ENCODE measurements at places on chromosomes 5 and 9.

GRCh38 chr9:91255327-91255726, 106.4 kb downstream of the AUH start:
- H3K27ac ChIP-seq: no peak overlapping the region
- peaks cover 43% of the 10 kb centered on the region for H3K4me1 ChIP-seq
- H3K4me3 ChIP-seq: no peak overlapping the region
- H3K27me3 ChIP-seq: no peaks in the 10 kb centered on the region

GRCh38 chr5:179268399-179268952, 76.8 kb downstream of the ADAMTS2 start:
- H3K4me1 ChIP-seq: no peaks in the 10 kb centered on the region
- no peak overlapping the region for H3K4me3 ChIP-seq
- H3K27ac ChIP-seq: no peak overlapping the region
- no peak for DNase-seq
- H3K36me3 ChIP-seq: no peaks in the 10 kb centered on the region

DNA sequence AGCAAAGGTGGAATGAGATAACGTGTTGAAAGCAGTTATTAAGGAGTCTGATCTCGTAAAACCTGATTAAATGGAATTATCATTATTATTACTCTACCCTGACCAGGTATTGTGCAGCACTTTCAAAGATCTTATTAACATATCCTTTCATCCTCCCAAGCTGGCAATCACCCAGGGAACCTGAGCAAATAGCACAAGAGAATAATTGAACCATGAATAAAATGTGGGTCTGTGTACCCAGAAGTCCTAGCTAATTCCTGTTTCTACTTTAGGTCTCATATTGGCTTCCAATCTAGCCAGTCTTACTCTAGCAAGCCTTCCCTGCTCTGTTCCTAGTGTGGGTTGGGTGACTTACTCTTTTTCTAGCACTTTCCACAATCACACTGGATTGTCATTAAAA, 162.2 kb upstream of the STK32A start:
- DNase-seq: no peak
- no peaks in the 10 kb centered on the region for H3K36me3 ChIP-seq
- H3K4me1 ChIP-seq: no peaks in the 10 kb centered on the region
- H3K4me3 ChIP-seq: no peak overlapping the region
- H3K27ac ChIP-seq: no peak overlapping the region

DNA sequence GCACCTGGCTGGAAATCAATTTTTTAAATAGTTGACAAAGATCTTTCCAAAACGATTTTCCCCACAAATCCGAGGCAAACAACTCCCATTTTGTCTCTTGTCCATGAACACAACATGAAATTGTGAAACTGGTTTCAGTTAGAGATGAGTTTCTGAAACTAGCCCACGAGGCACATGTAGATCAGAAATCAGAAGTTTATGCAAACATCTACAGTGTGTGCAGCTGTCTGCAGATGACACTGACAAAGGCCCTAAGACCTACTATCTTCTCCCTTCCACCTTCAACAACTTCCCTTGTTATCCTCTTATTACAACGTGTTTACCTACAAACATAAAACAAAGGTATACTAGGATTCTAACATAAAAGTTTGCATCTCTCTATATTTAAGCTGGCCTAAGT, 183.3 kb downstream of the DIRAS2 start:
- H3K27me3 ChIP-seq: peaks cover 2% of the 10 kb centered on the region
- H3K36me3 ChIP-seq: no peaks in the 10 kb centered on the region
- no peak overlapping the region for H3K4me3 ChIP-seq
- no peak overlapping the region for H3K27ac ChIP-seq

DNA sequence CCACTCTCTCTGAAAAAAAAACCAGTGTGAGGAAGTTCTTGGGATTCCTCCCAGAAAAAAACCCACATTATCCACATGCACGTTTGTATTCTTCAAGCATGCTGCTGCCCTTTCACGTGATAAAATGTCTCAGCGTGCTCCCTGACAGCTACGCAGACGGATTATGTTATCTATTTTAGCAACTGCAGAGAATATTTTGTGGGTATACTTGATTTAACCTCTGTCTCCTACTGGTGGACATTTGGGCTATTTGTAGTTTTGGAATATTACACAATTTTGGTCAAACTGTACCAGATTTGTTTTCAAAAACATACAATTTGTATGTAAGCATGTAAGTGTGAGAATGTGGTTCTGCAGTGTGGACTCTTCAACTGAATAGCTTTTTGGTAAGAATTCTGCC, 10.7 kb downstream of the PRRC2B start:
- no peaks in the 10 kb centered on the region for H3K27me3 ChIP-seq
- peak overlapping the region; percentile 82 for H3K4me3 ChIP-seq
- H3K36me3 ChIP-seq: peaks cover 32% of the 10 kb centered on the region
- no peak for DNase-seq

GRCh38 chr5:130912088-130912487, 253.0 kb downstream of the HINT1 start:
- no peaks in the 10 kb centered on the region for H3K4me1 ChIP-seq
- H3K36me3 ChIP-seq: no peaks in the 10 kb centered on the region
- H3K4me3 ChIP-seq: no peak overlapping the region
- no peaks in the 10 kb centered on the region for H3K27me3 ChIP-seq

- H3K4me1 ChIP-seq: no peaks in the 10 kb centered on the region
- no peaks in the 10 kb centered on the region for H3K27me3 ChIP-seq
- H3K36me3 ChIP-seq: no peaks in the 10 kb centered on the region
- no peak overlapping the region for H3K4me3 ChIP-seq
- DNase-seq: no peak
These were observed 121.3 kb upstream of the ICE1 start for GRCh38 chr5:5301176-5301575.

DNA sequence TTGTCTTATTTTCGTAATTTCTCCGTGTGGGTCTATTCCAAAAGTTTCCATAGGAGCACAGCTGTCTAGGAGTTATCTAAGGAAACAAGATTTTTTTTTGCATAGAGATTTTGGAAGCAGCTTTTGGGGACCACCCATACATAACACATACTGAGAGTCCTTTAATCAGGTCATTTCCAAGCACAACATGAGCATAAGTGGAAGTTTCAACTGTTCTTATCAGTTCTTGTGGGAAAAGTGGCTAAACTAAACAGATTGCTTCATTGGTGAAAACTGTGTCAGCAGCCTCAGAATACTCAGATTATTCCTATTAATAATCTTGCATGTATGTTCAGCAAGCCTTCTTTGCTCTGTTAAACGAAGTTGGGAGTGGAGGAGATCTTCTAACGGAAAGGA, 153.6 kb upstream of the TYRP1 start:
- no peaks in the 10 kb centered on the region for H3K27me3 ChIP-seq
- no peak for DNase-seq
- H3K36me3 ChIP-seq: no peaks in the 10 kb centered on the region
- H3K4me3 ChIP-seq: no peak overlapping the region

DNA sequence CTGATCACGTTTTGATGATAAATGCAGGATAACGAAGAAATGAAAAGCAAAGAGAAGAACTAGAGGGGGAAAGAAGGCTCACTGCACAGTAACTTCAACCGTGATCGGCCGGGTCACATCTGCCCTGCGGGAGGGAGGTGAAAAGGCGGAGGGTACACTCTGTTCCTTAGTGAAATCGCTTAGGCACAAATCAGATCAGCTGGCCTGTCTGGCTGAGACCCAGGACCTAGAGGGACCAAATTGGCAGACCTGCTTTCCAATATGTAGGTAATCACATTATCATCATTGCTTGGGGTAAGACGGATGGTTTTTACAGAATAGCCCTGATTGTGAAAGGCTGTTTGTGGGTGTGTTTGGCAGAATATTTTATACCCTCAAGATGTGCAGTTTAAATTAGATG, 82.2 kb downstream of the SLC28A3 start:
- H3K4me1 ChIP-seq: peaks cover 3% of the 10 kb centered on the region
- H3K27me3 ChIP-seq: peaks cover 29% of the 10 kb centered on the region

DNA sequence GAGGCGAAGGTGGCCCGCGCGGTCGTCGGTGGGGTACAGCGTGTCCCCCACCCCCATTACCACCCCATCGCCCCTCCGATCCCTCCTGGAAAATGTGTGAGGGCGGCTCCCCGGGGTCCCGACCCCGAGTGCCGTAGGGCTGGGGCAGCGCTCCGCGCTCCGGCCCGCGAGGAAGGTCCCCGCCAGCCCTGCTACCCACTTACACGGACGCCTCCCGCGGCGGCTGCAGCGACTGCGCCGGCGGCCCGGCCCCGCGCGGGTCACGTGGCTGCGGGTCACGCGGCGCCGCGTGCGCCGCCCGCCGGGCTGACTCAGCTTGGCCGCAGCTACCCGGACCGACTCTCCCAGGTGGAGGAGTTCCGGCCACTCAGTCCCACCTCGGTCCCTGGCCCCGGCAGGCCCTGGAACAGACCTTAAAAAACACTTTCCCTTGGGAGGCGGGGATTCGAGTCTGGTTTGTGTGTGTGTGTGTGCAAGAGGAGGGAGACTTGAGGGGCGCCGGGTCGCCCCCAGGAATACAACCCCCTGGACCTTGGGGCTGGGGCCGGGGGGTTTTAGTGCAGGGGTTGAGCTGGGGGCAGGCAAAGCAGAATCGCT, at the start of gene GNPDA1:
Gene GNPDA1, minus strand, starts transcription at position 236 of the 597 bp plus-strand sequence. CDS start 992 bp downstream, outside the sequence.
- no peaks in the 10 kb centered on the region for H3K27me3 ChIP-seq
- H3K36me3 ChIP-seq: peaks cover 33% of the 10 kb centered on the region
- DNase-seq: peak; percentile 93
- peak within 1 kb of the TSS; percentile 94 for H3K27ac ChIP-seq
- peak within 1 kb of the TSS; percentile 90 for H3K4me3 ChIP-seq
- peaks cover 77% of the 10 kb centered on the region for H3K4me1 ChIP-seq

- no peak for DNase-seq
- no peaks in the 10 kb centered on the region for H3K36me3 ChIP-seq
- H3K4me3 ChIP-seq: no peak overlapping the region
- no peaks in the 10 kb centered on the region for H3K4me1 ChIP-seq
- H3K27me3 ChIP-seq: peaks cover 2% of the 10 kb centered on the region
These were observed 115.5 kb upstream of the DMRT1 start for GRCh38 chr9:726005-726404.

DNA sequence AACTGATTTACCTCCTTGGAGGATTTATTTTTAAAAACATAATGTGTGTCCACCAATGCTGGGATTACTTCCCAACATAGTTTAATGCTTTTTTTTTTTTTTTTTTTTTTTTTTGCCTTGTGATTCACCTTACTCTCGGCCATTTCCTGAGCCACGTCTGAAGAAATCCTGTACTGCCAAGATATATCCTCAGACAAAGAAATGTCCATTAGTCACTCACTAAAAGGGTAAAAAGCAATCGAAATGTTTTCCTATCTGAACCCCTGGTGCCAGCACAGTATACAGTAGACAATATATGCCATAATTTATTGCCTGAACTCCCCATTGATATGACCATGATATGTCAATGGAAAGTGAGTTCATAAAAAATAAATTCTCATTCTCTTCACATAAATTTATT, 344.1 kb downstream of the BNC2 start:
- H3K36me3 ChIP-seq: no peaks in the 10 kb centered on the region
- H3K4me3 ChIP-seq: no peak overlapping the region
- H3K27me3 ChIP-seq: no peaks in the 10 kb centered on the region
- H3K4me1 ChIP-seq: no peaks in the 10 kb centered on the region
- no peak overlapping the region for H3K27ac ChIP-seq
- no peak for DNase-seq

DNA sequence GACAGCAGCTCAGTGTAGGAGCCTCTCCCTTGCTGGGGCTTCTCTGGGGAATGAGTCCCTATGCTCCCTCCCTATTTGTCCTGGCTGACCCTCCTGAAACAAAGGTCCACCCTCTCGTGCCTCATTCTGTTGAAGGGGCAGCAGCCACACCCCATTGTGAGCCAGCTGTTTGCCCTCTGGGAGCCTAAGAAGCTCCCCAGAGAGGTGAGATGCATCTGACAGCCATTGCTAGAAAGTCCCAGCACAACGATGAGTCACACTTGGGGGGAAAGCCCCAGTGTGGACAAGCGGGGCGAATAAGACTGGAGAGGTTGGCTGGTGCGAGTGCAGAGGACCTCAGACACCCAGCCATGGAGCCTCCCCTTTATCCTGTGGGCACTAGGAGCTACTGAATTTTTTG, 101.4 kb downstream of the PPARGC1B start:
- peaks cover 4% of the 10 kb centered on the region for H3K36me3 ChIP-seq
- H3K4me1 ChIP-seq: peaks cover 12% of the 10 kb centered on the region
- H3K27me3 ChIP-seq: no peaks in the 10 kb centered on the region

GRCh38 chr5:26572480-26572879, 465.9 kb downstream of the CDH9 start:
- H3K4me1 ChIP-seq: no peaks in the 10 kb centered on the region
- H3K27me3 ChIP-seq: no peaks in the 10 kb centered on the region
- no peak for DNase-seq
- H3K27ac ChIP-seq: no peak overlapping the region
- H3K4me3 ChIP-seq: no peak overlapping the region

- peaks cover 25% of the 10 kb centered on the region for H3K36me3 ChIP-seq
- peak overlapping the region; percentile 79 for H3K27ac ChIP-seq
- peak; percentile 83 for DNase-seq
These were observed 29.8 kb downstream of the UGCG start for GRCh38 chr9:111926421-111926875.

DNA sequence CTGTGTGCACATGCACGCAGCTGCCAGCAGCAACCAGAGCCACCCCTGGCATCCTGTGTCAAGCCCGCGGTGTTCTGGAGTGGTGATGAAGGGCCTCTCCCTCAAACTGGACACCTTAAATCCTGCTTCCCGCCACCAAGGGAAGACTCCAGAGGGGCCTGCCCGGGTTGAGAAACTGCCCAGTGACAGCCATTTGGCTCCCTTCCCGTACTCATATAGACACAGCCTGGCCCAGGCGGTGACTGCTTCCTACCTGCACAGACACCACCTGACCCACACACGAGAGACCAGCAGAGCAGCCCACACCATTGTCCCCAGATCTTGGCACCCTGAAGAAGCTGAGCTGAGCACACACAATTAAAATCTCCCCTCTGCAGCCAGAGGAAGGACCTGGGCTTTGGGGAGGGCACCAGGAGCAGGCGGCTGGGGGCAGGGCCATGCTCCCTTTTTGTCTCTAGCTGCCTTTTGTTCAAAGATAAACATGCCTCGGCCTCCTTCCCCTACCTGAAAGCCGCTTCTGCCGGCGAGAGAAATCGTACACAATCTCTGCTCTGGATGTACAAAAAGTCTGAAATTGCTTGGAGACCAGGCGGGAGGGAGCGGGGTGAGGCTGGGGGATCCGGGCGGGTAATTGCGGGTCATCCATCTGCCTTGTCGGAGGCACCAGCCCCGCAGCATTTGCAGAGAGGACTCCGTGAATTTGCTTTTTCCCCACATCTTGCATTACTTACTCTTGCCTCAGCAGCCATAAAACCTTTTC, 78.4 kb downstream of the TSPAN17 start:
- DNase-seq: no peak
- H3K27ac ChIP-seq: no peak overlapping the region
- H3K27me3 ChIP-seq: peaks cover 27% of the 10 kb centered on the region

DNA sequence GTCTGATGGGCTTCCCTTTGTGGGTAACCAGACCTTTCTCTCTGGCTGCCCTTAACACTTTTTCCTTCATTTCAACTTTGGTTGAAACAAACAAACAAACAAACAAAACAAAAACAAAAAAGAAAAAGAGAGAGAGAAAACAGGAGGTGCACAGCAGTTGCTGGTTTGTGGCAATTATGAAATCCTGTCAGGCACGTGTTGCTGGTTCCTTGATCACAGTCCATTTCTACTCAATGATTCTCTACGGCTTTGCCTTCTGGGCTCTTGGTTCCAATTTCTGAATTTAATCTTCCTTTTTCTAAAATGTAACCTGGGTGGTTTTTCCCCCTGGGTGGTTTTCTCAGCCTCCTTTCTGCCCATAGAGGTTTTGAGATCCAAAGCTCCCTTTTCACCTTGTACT, 17.8 kb upstream of the PANK3 start:
- H3K4me3 ChIP-seq: no peak overlapping the region
- H3K27me3 ChIP-seq: peaks cover 32% of the 10 kb centered on the region

- H3K36me3 ChIP-seq: no peaks in the 10 kb centered on the region
- DNase-seq: no peak
- no peaks in the 10 kb centered on the region for H3K4me1 ChIP-seq
- H3K27me3 ChIP-seq: no peaks in the 10 kb centered on the region
These were observed 92.5 kb downstream of the CDH9 start for GRCh38 chr5:26945901-26946300.
